ENCODE measurements at places on chromosomes 7 and 10. TPM values are rescaled to one million over a fixed set of nuclear protein-coding genes. Genes with fewer than 3 reads are reported as not detected.

Gene IL2RA
- not detected for total RNA-seq

DNA sequence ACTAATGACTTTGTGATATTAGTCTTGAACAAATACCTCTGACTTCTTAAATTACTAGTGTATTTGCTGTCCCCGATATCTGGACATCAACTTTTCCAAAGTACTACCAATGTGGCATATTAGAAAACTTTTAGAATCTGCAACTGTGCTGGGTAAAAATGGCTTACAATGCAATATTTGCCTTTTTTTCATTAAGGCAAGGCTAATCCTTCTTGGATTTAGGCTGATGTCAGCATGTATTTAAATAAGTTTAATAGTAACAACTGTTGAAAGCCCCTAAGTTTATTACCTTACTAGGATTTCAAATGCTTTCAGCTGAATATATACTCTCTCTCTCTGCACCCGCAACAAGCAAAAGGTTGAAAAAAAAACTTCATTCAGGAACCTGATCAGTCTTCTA lies 1232.3 kb downstream of the REEP3 start:
- no peak overlapping the region for H3K4me3 ChIP-seq
- DNase-seq = no peak
- no peaks in the 10 kb centered on the region for H3K4me1 ChIP-seq
- H3K27ac ChIP-seq = no peak overlapping the region
- H3K27me3 ChIP-seq = no peaks in the 10 kb centered on the region

DNA sequence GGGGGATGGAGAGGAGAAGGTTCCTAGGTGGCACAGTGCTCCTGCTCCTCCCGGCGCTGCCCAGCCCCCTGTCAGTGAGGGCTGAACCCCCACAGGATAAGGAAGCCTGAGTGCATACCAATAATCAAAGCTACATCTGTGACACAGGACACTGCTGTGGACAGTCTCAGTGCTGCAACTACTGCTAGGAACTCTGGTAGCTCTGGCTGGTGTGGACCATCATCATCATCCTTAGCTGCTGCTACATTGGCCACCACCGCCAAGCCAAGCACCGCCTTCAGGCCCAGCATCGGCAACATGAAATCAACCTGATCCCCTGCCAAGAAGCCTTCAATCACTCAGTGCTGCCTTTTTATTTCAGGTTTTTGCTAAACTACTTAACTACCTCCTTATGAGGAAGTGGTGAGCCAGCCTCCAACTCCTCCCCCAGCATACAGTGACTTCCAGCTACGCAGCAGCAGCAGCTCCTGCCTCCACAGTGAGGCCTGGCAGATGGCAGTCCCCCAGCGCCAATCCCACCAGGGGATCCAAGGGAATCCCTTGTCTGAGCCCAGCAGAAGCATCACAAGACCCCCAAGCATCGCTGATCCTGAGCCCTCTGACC lies 32.1 kb upstream of the SLC26A4 start:
- DNase-seq = no peak
- no peaks in the 10 kb centered on the region for H3K27me3 ChIP-seq
- H3K4me3 ChIP-seq = no peak overlapping the region
- H3K4me1 ChIP-seq = no peaks in the 10 kb centered on the region
- H3K36me3 ChIP-seq = no peaks in the 10 kb centered on the region

GRCh38 chr10:78130966-78131710 lies 97.5 kb downstream of the RPS24 start:
- no peaks in the 10 kb centered on the region for H3K36me3 ChIP-seq
- peaks cover 5% of the 10 kb centered on the region for H3K27me3 ChIP-seq

DNA sequence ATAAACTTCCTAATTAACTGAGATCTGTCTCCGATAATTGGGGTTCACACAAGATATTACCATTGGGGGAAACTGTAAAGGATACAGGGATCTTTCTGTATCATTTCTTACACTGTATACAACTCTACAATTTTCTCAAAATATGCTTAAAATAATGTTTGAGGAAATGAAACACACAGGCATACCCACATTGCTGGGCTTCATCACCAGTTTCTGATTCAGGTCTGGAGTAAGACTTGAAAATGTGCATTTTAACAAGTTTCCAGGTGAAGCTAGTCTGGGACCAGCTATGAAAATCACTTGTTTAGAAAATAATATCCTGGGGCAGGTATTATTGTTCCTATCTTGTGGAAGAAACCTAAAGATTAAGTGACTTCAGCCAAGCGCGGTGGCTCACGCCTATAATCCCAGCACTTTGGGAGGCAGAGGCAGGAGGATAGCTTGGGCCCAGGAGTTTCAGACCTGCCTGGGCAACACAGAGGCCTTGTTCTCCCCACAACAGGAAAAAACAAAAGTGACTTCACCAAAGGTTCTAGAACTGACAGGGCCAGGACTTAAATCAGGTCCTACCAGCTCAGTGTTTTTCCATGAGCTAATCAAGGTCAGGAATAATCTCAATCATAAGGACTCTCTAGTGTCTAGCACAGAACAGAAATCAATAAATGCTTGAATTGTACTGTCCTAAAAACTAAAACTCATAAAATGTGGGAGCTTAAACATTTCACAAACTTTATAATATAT lies 12.6 kb downstream of the TOMM7 start:
- no peaks in the 10 kb centered on the region for H3K4me1 ChIP-seq
- peaks cover 21% of the 10 kb centered on the region for H3K36me3 ChIP-seq
- no peak overlapping the region for H3K27ac ChIP-seq
- no peak for DNase-seq
- no peaks in the 10 kb centered on the region for H3K27me3 ChIP-seq

GRCh38 chr10:33012306-33012705 lies 54.3 kb upstream of the ITGB1 start:
- H3K4me1 ChIP-seq = peaks cover 40% of the 10 kb centered on the region
- H3K27me3 ChIP-seq = no peaks in the 10 kb centered on the region

DNA sequence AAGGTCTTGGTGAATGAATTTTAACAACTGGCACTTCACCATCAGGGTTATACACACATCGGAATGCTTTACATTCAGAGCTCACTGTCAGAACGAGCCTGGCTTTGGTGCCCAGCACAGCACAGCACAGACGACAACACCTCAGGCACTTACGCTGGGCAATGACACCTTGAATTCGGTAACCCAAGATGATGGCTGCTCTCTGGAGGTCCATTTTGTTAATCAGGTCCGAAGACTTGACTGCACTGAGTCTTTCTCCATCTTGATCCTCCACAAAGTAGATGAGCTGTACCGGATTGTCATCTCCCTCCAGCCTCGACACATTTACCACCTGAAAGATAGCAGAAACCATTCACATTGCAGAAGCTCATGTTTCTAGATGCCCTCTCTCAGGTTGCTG lies 82.4 kb downstream of the KIAA1549 start:
- H3K4me3 ChIP-seq = no peak overlapping the region
- H3K4me1 ChIP-seq = peaks cover 6% of the 10 kb centered on the region
- no peaks in the 10 kb centered on the region for H3K27me3 ChIP-seq
- DNase-seq = no peak
- H3K27ac ChIP-seq = no peak overlapping the region
- no peaks in the 10 kb centered on the region for H3K36me3 ChIP-seq

- H3K27me3 ChIP-seq = no peaks in the 10 kb centered on the region
- H3K27ac ChIP-seq = peak overlapping the region; percentile 49
- peaks cover 20% of the 10 kb centered on the region for H3K4me1 ChIP-seq
- 0 out of 2 replicates have a peak overlapping the region, but pooled peaks have one; percentile 6 for H3K4me3 ChIP-seq
- no peaks in the 10 kb centered on the region for H3K36me3 ChIP-seq
- DNase-seq = peak; percentile 64
These were observed 951.0 kb downstream of the LRMDA start for GRCh38 chr10:76382381-76382851.

Gene UCMA
- total RNA-seq = not detected

DNA sequence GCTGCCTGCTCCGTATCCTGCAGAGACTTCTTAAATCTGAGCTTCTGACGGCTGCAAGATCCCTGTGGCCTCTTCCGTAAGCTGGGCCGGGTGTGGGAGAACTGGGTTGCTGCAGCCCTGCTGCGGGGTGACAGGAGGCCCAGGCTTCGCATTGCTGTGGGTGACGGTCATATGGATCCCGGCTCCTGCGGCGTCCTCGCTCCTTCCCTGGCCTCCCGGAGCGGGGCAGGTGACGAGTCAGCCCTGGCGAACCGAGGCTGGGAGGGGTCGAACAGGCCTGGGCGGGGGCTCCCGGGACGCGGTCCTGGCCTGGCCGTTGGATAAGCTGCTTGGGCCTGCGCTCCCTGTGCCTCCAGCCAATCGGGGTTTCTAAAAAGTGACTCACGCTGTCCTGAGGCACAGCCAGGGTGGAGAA lies 7.8 kb upstream of the UBE2D1 start:
- peak; percentile 90 for DNase-seq
- H3K4me1 ChIP-seq = no peaks in the 10 kb centered on the region
- H3K36me3 ChIP-seq = no peaks in the 10 kb centered on the region
- H3K27me3 ChIP-seq = no peaks in the 10 kb centered on the region
- peak overlapping the region; percentile 43 for H3K27ac ChIP-seq

DNA sequence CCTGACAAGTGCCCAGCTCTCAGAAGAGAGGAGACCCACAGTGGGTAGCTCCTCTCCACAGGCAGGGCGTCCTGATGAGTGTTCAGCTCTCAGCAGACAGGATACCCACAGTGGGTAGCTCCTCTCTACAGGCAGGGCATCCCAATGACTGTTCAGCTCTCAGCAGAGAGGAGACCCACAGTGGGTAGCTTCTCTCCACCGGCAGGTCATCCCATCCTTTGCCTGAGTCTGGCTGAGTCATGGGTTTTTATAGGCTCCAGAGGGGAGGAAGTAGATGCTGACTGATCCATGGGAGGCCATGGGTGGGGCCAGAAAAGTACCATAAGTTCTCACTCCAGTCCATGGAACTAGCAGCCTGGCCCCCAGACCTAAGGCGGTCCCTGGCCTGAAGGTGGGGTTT lies 18.5 kb downstream of the CFAP70 start:
- H3K36me3 ChIP-seq = no peaks in the 10 kb centered on the region
- H3K27me3 ChIP-seq = no peaks in the 10 kb centered on the region
- H3K27ac ChIP-seq = no peak overlapping the region

DNA sequence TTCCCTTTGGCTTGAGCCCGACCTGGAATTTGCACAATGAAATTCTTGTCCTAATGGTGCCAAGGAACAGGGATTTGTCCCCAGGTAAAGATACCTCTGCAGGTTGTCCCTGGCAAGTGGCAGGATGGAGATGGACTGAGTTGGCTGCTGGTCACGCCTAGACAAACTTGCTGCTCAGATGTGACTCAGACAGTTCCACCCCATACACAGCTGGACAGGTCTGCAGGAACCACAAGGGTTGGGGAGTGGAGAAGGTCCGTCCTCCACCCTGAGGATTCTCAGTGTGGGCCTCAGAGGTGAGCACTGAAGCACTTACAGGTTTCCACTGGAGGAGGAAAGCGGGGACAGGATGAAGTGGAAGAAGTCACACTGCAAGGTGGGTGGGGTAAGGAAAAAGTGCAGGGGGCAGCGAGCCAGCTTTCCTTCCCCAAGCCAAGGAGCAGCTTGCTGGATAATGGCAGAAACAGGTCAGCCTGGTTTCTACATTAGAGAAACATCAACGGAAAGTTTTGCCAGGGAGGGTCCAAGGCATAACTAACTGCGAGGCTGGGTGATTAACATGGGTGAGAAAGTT lies 20.5 kb downstream of the ITPRIP start:
- H3K36me3 ChIP-seq = peaks cover 5% of the 10 kb centered on the region
- no peak overlapping the region for H3K4me3 ChIP-seq
- H3K4me1 ChIP-seq = peaks cover 29% of the 10 kb centered on the region

GRCh38 chr10:77873536-77874380 lies 52.8 kb downstream of the DLG5 start:
- H3K4me3 ChIP-seq = no peak overlapping the region
- peaks cover 28% of the 10 kb centered on the region for H3K4me1 ChIP-seq
- H3K36me3 ChIP-seq = no peaks in the 10 kb centered on the region
- peak; percentile 69 for DNase-seq

DNA sequence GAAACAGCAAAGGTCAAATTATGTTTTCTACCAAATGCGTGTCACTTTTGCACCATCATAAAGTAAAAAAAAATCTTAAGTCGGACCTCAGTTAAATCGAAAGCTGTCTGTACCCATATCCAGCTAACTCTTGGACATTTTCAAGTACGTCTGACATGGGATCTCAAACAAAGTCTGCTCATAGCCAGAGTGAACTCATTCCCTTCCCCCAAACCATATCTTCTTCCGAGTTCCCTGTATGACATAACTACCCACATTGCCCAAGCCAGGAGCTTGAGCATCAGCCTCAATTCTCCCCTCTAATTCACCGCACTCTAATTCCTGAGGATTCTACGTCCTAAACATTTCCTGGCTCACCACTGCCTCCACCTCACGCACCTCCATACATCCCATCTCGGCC lies 44.8 kb upstream of the TARP start:
- H3K27me3 ChIP-seq = no peaks in the 10 kb centered on the region
- no peak overlapping the region for H3K4me3 ChIP-seq
- no peaks in the 10 kb centered on the region for H3K36me3 ChIP-seq
- peaks cover 31% of the 10 kb centered on the region for H3K4me1 ChIP-seq
- no peak for DNase-seq
- H3K27ac ChIP-seq = no peak overlapping the region

DNA sequence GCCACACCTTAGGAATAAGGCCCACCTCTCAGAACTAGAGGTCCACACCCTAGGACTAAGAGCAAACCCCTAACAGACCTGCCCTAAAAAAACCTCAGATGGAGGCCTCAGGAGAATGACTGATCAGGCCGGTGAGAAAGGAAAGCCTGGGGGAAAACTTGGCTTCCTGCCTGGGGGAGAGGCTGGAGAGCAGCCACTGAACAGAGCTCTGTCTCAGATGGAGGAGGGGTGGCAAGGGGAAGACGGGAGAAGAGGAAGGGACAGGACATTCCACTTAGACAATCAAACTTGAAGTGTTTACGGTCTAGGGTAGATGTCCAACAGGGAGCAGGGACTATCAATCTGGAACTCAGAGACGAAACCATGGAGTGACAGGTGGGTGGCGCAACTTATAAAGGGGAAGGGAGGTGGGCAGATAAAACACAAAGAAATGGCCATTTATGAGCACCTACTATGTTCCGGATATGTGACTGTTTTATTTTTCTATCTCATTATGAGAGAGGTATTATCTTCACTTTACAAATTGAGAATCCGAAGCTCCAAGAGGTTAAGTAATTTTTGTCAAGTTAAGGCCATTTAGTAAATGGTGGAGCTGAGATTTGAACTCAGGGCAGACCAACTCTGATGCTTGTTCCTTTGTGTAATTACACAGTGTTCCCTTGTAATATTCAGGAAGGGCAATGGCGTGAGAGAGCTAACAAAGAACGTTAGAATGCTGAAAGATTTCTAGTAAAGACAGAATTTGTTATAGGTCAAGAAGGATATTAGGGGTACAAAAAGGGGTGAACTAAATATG lies 82.6 kb downstream of the DNMBP start:
- H3K36me3 ChIP-seq = no peaks in the 10 kb centered on the region
- H3K27me3 ChIP-seq = no peaks in the 10 kb centered on the region
- no peak overlapping the region for H3K27ac ChIP-seq
- H3K4me1 ChIP-seq = peaks cover 28% of the 10 kb centered on the region
